ENCODE measurements at places on chromosomes 2 and 18. TPM values are rescaled to one million over a fixed set of nuclear protein-coding genes. Genes with fewer than 3 reads are reported as not detected.

SPATA3 gene
- 0.24 TPM for total RNA-seq

FABP1 gene
- not detected for total RNA-seq

RSAD2 gene
- 8.6 TPM for total RNA-seq

NAT8 gene
- not detected for total RNA-seq

PRKCE gene
- total RNA-seq = 13.6 TPM

GALR1 gene
- not detected for total RNA-seq

ATAD2B gene
- 13.2 TPM for total RNA-seq

DNA sequence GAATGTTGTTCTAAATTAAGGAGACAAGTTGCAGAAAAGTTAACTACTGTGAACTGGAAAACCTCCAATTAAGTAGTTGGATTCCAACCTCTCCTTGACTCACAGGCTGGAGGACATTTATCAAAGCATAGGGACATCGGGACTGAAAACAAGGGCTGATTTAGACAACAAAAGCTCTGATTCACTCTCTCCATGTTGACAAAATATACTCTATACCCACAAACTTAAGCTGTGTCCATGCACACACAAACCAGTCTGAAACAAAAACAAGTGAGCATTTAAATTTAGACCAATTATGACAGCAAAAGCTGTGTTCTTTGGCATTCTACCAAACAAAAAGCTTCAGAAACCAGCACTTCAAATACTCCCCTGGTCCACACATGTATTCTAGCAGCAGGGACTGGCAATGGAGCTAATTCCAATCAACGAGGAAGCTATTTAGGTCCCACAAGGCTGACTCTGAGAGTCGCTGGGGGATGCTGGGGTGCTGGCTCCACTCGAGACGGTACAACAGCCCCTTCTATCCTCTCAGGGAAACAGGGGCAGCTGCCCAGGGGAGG lies 71.4 kb downstream of the NXPH2 start:
- no peaks in the 10 kb centered on the region for H3K4me1 ChIP-seq
- no peak overlapping the region for H3K27ac ChIP-seq
- no peak overlapping the region for H3K4me3 ChIP-seq
- H3K27me3 ChIP-seq = peaks cover 4% of the 10 kb centered on the region
- no peak for DNase-seq

DNA sequence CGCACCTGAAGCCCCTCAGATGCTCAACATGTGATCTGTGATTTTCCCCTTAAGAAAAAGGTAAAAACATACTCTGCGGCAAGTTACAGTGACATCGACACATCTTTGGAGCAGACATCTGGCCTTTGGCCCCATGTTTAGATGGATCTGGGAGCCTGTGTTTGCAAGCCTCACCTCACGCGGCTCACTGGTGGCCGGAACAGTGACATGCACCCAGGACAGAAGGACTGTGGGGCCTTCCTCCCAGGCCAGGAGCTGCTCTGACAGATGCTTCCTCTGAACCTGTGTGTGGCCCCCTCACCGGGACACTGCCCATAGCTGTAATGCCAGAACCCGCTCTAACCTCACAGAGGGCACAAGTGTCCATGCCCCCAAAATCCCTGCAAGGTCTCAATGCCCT lies 13.1 kb downstream of the PASK start:
- DNase-seq = no peak
- no peaks in the 10 kb centered on the region for H3K27me3 ChIP-seq
- peaks cover 45% of the 10 kb centered on the region for H3K36me3 ChIP-seq
- no peak overlapping the region for H3K27ac ChIP-seq
- no peaks in the 10 kb centered on the region for H3K4me1 ChIP-seq
- H3K4me3 ChIP-seq = no peak overlapping the region

- H3K4me3 ChIP-seq = no peak overlapping the region
- DNase-seq = no peak
- H3K27me3 ChIP-seq = peaks cover 5% of the 10 kb centered on the region
- no peaks in the 10 kb centered on the region for H3K4me1 ChIP-seq
- no peaks in the 10 kb centered on the region for H3K36me3 ChIP-seq
- H3K27ac ChIP-seq = no peak overlapping the region
Measured at GRCh38 chr2:2633017-2633416, 301.9 kb upstream of the MYT1L start.

DNA sequence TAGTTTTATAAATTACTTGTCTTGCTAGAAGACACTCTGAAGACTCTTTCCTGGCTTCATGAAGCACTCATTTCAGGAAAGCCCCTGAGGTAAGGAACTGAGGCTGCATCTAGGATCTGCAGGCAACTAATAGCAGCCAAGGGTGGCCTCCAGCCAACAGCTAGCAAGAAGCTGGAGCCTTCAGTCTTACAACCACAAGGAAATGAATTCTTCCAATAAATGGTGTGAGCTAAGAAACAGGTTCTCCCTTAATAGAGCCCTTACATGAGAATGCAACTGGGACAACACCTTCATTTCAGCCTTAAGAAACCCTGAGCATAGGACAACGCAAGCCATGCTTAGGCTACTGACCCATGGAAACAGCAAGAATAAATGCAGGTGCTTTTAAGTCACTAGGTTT lies 254.6 kb upstream of the RBBP8 start:
- no peaks in the 10 kb centered on the region for H3K4me1 ChIP-seq
- no peaks in the 10 kb centered on the region for H3K27me3 ChIP-seq
- H3K36me3 ChIP-seq = no peaks in the 10 kb centered on the region
- no peak overlapping the region for H3K27ac ChIP-seq
- no peak overlapping the region for H3K4me3 ChIP-seq

DNA sequence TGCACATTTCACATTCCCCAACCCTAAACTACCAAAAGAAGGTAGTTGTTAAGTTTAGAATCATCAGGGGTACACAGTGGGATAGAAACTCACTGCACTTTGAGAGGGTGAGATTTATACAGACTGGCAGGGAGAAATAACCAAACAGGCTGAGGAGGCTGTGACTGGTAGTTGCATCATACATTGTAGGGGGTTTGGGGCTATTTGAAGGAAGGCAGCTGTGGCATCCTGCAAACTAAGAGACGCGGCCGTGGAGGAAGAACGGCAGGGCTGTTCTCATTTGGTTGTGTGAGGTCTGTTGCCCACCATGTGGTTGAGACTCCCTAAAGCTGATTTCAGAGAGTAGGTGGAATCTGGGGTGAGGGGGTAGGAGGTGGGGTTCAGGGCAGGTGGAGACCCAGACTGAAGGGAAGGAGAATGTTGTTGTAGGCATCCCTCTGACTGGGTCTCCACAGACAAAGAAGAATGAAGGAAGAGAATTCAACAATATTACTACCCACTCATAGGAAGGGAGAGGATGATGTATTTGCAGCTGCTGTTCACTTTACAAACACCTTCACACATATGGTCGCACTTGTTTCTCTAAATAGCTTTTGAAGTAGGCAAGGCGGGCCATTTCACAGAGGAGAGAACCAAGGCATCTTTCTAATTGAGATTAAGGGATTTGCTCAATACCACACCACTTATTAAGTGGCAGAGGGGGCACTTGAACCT lies 170.9 kb upstream of the SIX2 start:
- no peaks in the 10 kb centered on the region for H3K36me3 ChIP-seq
- H3K27me3 ChIP-seq = peaks cover 19% of the 10 kb centered on the region
- no peaks in the 10 kb centered on the region for H3K4me1 ChIP-seq
- no peak for DNase-seq
- no peak overlapping the region for H3K27ac ChIP-seq

- H3K4me1 ChIP-seq = peaks cover under 1% of the 10 kb centered on the region
- H3K27me3 ChIP-seq = peaks cover 25% of the 10 kb centered on the region
- DNase-seq = no peak
- H3K36me3 ChIP-seq = no peaks in the 10 kb centered on the region
Measured at GRCh38 chr2:348361-348916, 60.5 kb upstream of the ALKAL2 start.

- peaks cover 14% of the 10 kb centered on the region for H3K4me1 ChIP-seq
- no peaks in the 10 kb centered on the region for H3K27me3 ChIP-seq
- H3K27ac ChIP-seq = no peak overlapping the region
- DNase-seq = no peak
- H3K4me3 ChIP-seq = no peak overlapping the region
Measured at GRCh38 chr2:222688917-222689316, 17.5 kb downstream of the MOGAT1 start.

- H3K4me1 ChIP-seq = peaks cover 8% of the 10 kb centered on the region
- peak; percentile 70 for DNase-seq
- no peaks in the 10 kb centered on the region for H3K36me3 ChIP-seq
- H3K27me3 ChIP-seq = peaks cover 2% of the 10 kb centered on the region
- no peak overlapping the region for H3K27ac ChIP-seq
Measured at GRCh38 chr2:23658466-23658942, 268.4 kb downstream of the ATAD2B start.

- no peak overlapping the region for H3K4me3 ChIP-seq
- no peak overlapping the region for H3K27ac ChIP-seq
- no peaks in the 10 kb centered on the region for H3K4me1 ChIP-seq
Measured at GRCh38 chr2:54133056-54133455, 17.6 kb downstream of the ACYP2 start.

GRCh38 chr2:197862246-197862955 lies 58.0 kb downstream of the PLCL1 start:
- DNase-seq = no peak
- peaks cover 26% of the 10 kb centered on the region for H3K4me1 ChIP-seq
- no peaks in the 10 kb centered on the region for H3K27me3 ChIP-seq
- no peak overlapping the region for H3K27ac ChIP-seq

DNA sequence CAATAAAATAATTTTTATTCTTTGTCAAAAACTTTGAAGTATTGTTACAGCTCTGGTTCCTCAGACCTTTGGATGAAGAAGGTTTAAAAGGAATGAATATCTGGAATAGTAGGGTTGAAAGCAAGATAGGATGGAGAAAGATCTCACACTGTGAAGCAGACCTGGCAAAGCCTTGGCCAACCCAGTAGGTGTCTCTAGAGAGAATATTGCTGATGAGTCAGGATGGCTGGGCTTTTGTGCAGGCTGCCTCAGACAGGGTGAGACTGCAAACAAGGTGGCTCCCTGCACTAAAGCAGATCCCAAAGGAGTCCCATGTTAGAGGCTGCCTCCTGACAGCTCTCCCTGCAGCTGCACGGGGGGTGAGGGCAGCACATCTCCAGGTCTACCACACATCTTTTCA lies 226.0 kb upstream of the ITGA4 start:
- peaks cover 18% of the 10 kb centered on the region for H3K36me3 ChIP-seq
- H3K4me3 ChIP-seq = no peak overlapping the region
- peaks cover 6% of the 10 kb centered on the region for H3K4me1 ChIP-seq
- H3K27me3 ChIP-seq = no peaks in the 10 kb centered on the region
- H3K27ac ChIP-seq = no peak overlapping the region

GRCh38 chr2:189350540-189351209 lies 90.6 kb upstream of the WDR75 start:
- H3K36me3 ChIP-seq = no peaks in the 10 kb centered on the region
- H3K27me3 ChIP-seq = no peaks in the 10 kb centered on the region
- peaks cover 12% of the 10 kb centered on the region for H3K4me1 ChIP-seq
- no peak overlapping the region for H3K27ac ChIP-seq

GRCh38 chr18:72637299-72637698 lies 93.2 kb upstream of the CBLN2 start:
- no peak overlapping the region for H3K27ac ChIP-seq
- no peak overlapping the region for H3K4me3 ChIP-seq
- H3K27me3 ChIP-seq = no peaks in the 10 kb centered on the region
- DNase-seq = no peak
- no peaks in the 10 kb centered on the region for H3K36me3 ChIP-seq

DNA sequence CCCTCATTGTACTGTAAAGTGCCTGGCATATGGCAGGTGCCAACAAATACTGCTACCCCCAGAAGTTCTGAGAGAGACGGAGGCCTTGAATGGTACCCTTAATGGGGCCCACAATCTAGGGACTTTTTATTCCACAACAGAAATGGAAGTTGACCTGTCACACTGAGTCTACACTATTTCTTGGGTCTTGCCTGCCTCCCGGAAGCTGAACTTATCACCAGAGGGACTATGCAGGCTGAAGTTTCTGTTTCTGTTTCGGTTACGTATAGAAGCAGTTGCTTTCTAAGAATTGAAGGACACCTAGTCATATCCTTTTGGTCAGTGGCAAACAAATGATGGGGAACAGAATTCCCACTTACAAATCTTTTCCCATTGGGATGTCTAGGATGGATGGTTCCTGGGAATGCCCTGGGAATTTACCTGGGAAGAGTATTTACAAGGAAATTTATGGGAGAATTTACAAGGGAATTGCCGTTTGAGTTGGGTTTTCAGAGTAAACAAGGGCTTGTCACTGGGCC lies 74.2 kb downstream of the HS1BP3 start:
- peak; percentile 55 for DNase-seq
- H3K27ac ChIP-seq = peak overlapping the region; percentile 86
- H3K27me3 ChIP-seq = no peaks in the 10 kb centered on the region
- peak overlapping the region; percentile 11 for H3K4me3 ChIP-seq

- DNase-seq = no peak
- no peak overlapping the region for H3K27ac ChIP-seq
- H3K27me3 ChIP-seq = no peaks in the 10 kb centered on the region
- no peaks in the 10 kb centered on the region for H3K4me1 ChIP-seq
Measured at GRCh38 chr2:17084877-17085276, 419.2 kb upstream of the CYRIA start.

GRCh38 chr2:236505648-236506047 lies 64.0 kb upstream of the ACKR3 start:
- no peak overlapping the region for H3K4me3 ChIP-seq
- no peak overlapping the region for H3K27ac ChIP-seq
- peaks cover 14% of the 10 kb centered on the region for H3K4me1 ChIP-seq
- H3K36me3 ChIP-seq = no peaks in the 10 kb centered on the region
- DNase-seq = no peak

- peaks cover 5% of the 10 kb centered on the region for H3K27me3 ChIP-seq
- DNase-seq = no peak
- no peaks in the 10 kb centered on the region for H3K4me1 ChIP-seq
- H3K36me3 ChIP-seq = no peaks in the 10 kb centered on the region
- H3K4me3 ChIP-seq = no peak overlapping the region
- H3K27ac ChIP-seq = no peak overlapping the region
Measured at GRCh38 chr2:69103419-69103818, 90.4 kb downstream of the ANTXR1 start.

Measured in activated CD4-positive, alpha-beta memory T cell treated with anti-CD3 and anti-CD28 coated beads for 36 hours (primary cell).